Esophagus squamous epithelium (tissue), 5 donors: ENCODE measurements at places on chromosomes 3 and 15.

DNA sequence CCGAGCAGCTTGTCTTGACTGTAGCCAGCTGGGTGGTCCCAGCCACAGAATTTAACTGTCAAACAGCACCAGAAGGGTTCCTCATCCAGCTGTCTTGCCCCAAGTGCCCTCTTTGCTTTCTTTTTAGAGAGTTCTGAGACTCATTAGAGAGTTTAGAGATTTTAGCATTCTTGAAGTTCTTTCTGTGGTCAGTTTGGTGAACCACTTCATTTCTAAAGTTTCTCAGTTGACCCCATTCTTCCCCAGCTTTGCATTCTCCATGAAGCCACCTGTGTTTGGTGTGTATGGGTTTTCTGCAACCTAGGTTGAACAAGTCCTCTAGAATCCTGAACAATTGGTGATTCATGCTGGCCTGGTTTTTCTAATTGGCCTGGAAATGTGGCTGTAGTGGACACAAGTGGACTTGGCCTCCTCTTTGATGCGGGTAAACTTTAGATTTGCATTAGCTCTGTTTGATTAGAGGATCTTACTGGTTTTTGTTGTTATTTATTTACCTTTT is 33.7 kb downstream of the FLNB start:
- no peak for DNase-seq

DNA sequence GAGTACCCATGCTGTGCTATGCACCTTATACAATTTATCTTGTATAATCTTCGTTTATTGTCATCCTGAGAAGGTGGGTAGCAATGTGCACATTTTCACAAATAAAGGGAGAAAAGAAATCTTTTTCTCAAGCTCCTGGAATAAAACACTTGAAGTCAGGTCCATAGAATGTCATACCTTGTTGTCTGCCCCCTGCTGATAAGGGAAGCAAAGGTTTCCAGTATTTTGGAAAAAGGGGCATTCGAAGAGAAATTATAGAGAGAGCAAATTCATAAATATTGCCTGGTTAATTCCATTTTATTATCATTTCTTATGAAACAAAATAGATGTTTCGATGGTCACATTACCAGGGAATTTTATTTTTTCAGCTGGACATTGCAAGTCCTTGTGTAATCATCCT is 277.8 kb downstream of the RAP2B start:
- DNase-seq = no peak

DNA sequence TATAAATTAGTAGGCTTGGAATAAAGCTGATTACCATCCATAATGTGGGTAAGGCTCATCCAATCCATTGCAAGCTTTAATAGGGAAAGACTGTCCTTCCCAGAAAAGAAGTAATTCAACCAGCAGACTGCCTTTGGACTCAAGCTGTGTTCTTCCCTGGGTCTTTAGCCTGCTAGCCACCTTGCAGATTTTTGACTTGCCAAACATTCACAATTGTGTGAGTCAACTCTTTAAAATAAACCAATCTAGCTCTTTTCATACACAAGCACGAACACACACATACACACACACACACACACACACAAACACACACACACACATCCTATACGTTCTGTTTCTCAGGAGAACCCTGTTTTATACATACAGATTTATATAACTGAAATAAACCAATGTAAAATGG is 248.1 kb downstream of the NAALADL2 start:
- DNase-seq = no peak

GRCh38 chr15:95888762-95889161 is 441.7 kb upstream of the NR2F2 start:
- DNase-seq = no peak

GRCh38 chr3:53216723-53217122 is 39.1 kb downstream of the TKT start:
- DNase-seq = no peak

DNA sequence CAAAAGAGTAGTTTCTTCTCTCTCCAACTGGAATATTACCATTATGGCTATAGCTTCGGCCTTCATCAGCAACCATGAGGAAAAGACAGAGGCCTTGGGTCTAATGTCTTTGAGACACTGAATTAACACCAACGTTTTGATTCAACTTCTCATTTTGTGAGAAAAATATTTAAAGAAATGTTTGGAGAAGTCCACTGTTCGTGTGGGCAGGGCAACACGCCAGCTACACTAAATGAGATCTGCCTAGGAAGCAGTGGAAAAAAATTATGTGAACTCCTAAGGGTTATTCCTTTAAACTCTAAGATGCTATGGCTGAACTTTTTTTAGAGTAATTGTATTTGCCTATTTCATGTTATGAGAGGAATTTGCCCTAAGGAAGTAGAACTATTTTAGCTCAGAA is 41.8 kb downstream of the NCEH1 start:
- no peak for DNase-seq

- no peak for DNase-seq
Observed at GRCh38 chr3:77039606-77040171, at the start of gene ROBO2. Gene ROBO2 (plus strand): TSS chr3:77040099. CDS start chr3:77040786, 687 bp downstream.

DNA sequence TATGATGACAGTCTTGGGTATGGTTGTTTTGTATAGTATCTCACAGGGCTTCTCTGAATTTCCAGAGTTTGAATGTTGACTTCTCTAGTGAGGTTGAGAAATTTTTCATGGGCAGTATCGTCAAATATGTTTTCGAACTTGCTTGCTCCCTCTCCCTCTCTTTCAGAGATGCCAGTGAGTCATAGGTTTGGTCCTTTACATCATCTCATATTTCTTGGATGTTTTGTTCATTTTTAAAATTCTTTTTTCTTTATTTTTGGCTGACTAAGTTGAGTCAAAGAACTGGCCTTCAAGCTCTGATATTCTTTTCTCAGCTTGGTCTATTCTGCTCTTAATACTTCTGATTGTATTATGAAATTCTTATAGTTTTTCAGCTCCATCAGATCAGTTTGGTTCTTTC is 282.3 kb upstream of the NECTIN3 start:
- no peak for DNase-seq

DNA sequence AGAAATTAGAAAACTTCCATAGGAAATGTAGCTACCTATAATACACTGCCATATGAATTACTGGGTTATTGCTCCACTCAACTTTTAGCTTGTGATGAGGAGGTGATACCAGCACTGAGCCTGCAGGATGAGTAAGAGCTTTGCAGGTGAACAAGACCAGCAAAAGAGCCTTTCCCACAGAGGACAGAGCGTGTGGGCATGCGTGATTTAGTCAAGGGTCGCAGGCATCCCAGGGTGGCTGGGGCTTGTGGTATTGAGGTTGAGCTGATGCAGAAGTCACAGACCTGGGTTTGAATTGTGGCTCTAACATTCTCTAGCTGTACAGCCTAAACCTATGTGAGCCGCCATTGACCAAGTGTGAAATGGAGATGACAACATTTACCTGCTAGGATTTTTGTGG is 5.6 kb downstream of the NRROS start:
- no peak for DNase-seq

- no peak for DNase-seq
Observed at GRCh38 chr3:191695815-191696153, 234.8 kb downstream of the PYDC2 start.

- no peak for DNase-seq
Observed at GRCh38 chr3:140207541-140207940, 272.6 kb downstream of the CLSTN2 start.

- DNase-seq = no peak
Observed at GRCh38 chr3:107676469-107677309, 153.9 kb downstream of the BBX start.

DNA sequence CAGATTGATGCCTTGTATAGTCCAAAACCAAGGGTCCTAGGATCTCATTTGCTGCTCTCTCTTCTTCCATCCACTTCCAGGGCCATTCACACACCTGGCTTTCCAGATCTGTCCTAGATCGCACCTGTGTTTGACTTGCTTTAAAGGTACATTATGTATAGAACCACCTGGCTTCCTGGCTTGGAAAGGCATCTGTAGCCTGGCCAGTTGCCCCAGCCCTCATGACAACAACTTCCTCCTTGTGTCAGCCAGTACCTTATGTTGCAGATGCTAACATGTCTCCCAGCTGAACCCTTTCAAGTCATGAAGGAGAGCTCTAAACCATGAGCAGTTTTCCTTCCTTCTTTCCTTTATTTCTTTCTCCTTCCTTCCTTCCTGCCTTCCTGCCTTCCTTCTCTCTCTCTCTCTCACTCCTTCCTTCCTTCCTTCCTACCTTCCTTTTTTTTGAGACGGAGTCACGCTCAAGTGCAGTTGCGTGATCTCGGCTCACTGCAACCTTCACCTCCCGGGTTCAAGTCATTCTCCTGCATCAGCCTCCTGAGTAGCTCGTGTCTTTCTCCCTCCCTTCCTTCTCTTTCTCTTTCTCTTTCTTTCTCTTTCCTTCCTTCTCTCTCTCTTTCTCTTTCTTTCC is 2.5 kb upstream of the HTR3C start:
- DNase-seq = no peak

DNA sequence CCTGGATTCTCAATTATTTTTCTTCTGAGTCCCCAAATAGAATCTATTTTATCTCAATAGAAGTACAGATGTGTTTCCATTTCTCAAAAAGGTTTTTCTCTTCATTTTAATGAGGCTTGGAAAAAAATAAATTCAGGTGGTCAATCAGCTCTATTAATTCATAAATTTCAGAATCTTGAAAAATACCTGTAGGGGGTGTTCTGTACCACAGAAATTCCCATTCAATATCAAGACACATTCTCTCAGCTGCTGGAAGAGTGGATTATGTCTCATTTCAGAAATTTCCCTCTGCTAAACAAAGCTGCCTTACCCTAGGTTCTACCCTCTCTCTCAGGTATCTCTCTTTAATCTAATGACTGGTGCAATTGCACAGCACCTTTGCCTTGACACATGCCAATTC is 1121.2 kb downstream of the SI start:
- no peak for DNase-seq

DNA sequence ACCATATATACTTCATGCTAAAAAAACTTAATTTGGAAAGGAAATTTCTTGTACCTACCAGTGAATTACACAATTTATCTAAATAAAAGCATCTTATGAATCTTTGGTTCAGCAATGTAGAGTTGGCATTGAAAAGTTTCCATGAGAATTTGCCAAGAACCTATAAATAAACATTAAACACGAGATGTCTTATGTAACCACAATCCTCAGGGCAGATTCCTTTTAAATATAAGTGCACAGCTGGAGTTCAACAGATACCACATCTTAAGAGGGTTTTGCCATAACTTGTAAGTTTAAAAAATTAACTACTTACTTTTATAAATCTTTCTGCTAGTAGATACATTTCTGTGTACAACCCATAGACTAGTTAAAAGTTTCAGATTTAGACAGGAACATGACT is 499.3 kb upstream of the ARRDC4 start:
- no peak for DNase-seq

- DNase-seq = no peak
Observed at GRCh38 chr15:62524848-62525247, 359.8 kb upstream of the C2CD4B start.

- no peak for DNase-seq
Observed at GRCh38 chr15:44397869-44398268, 29.6 kb upstream of the CTDSPL2 start.

GRCh38 chr15:73282567-73283365 is 86.0 kb downstream of the HCN4 start:
- DNase-seq = no peak

DNA sequence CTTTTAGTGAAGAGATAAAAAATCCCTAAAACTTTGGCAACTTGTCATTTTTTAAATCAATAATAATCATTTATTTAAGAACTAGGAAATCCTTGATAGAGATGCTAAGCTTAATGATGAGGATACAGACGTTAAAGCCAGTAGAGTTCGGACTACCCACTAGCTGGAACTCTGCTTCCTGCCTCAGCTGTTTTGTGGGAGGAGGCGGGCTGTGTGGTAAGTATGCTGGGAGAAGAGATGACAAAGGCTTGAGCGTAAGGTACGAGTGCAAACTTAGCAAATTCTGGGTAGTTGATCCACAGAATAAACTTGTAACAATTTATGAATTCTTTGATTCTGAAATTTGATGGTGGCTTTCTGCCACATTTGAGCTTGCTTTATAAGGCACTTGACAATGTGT is 111.2 kb upstream of the NANOGP8 start:
- no peak for DNase-seq

DNA sequence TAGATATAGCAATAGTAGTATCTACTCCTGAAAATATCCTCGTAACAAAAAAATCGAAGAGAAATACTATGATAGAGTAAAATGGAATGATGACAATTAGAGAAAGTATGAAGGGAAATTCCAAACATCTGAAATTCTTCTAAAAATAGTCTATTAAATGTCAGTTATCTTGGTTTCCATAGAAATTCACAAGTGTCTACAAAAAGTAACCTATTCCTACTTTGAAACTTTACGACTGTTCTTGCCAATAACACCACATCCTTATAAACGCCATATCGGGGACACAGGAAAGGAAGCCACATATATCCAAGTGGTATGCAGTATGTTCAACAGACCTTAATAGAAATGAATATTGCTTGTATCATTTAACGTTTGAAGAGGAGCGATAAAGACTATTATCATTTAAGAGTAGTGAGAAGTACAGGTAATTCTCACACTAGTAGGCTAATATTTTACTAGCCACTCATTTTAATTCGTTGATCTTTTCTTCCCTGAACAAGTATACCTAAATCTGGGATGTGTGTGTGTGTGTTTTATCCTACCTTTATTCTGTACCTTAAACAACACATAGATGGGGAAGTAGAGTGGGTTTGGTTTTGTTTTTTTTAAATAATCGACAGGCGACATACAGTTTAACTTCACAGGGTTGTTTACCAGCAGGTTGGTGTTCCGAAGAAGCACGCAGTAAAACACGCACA is 1.2 kb downstream of the GPR176 start:
- DNase-seq = no peak

GRCh38 chr3:23751212-23751723 is 54.5 kb upstream of the UBE2E1 start:
- no peak for DNase-seq

- DNase-seq = no peak
Observed at GRCh38 chr3:154795582-154795981, 284.5 kb upstream of the MME start.

DNA sequence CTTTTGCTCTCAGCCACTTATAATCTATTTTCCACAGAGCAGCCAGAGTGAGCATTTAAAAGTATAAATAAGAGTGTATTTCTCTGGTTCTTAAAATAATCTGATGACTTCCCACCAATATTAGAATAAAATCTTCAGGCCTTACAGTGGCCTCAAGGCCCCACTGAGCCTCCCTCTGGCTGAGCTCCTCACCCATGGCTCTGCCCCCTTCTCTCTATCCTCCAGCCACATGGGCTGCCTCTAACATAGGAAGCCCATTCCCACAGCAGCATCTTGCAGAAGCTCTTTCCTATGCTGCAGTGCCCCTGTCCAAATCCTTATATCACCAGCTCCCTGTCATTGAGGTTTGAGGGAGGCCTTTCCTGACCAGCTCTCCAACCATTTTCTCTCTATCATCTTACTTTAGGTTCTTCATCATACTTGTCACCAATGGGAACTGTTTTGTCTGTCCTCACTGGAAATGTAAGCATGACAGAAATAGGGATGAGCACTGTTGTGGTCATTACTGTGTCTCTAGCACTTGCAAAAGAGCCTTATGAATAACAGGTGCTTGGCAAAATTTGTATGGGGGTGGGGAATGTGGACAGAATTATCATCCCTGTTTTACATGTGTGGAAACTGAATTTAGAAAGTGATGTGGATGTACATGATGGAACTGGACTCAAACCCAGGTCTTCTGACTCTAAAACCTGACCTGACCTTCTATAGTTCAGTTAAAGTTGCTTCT is 250.6 kb downstream of the NR1D2 start:
- no peak for DNase-seq

GRCh38 chr3:145673838-145674237 is 487.1 kb downstream of the PLOD2 start:
- no peak for DNase-seq
